ENCODE measurements at places on chromosomes 13 and 19. TPM values are rescaled to one million over a fixed set of nuclear protein-coding genes. Genes with fewer than 3 reads are reported as not detected.

Gene OR7A5
- total RNA-seq = 0.22 TPM

Gene ZNF154
- total RNA-seq = 1.8 TPM

Gene GRK1
- 0.09 TPM for total RNA-seq

Gene PGLYRP1
- total RNA-seq = 3.2 TPM

Gene ZNF132
- 6.1 TPM for total RNA-seq

Gene S1PR5
- total RNA-seq = 0.53 TPM

Gene MCEMP1
- total RNA-seq = 2.6 TPM

Gene BCL2L12
- total RNA-seq = 11.5 TPM

Gene ZNF30
- 6.2 TPM for total RNA-seq

Gene TLE6
- total RNA-seq = 4.4 TPM

Gene TYROBP
- 104 TPM for total RNA-seq

Gene SYNE4
- total RNA-seq = 0.67 TPM

Gene SSC5D
- 13.5 TPM for total RNA-seq

Gene ZNF345
- 9.7 TPM for total RNA-seq

Gene CACNA1A
- 37.4 TPM for total RNA-seq

- DNase-seq = no peak
Measured at GRCh38 chr19:16807549-16808284, 21.5 kb upstream of the SIN3B start.

DNA sequence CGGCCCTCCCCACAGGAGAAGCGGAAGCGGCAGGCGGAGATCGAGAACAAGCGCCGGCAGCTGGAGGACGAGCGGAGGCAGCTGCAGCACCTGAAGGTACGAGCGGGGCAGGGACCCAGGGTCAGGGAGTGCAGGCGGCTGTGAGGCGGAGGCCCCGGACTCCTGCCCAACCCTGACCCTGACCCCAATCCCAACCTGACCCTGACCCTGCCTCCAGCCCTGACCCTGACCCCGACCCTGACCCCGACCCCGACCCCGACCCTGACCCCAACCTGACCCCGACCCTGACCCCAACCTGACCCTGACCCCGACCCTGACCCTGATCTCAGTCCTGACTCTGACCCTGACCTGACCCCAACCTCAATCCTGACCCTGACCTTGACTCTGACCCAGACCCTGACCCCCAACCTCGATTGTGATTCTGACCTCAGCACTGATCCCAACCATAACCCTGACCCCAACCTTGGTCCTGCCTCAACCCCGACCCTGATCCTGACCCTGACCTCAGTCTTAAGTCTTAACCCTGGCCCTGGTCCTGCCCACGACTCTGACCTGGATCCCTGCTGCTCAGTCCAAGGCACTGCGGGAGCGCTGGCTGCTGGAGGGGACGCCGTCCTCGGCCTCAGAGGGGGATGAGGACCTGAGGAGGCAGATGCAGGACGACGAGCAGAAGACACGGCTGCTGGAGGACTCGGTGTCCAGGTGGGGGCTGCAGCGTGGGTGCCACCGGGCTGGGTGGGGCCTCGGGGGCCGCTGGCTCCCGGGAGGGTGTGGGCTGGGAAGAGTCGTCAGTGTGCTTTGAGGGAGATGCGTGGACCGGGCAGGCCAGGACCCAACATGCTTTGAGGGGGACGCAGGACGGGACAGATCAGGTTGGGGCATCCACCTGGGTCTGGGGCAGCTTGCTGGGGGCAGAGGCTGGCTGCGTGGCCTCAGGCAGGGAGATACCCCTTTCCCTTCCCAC is 18.5 kb downstream of the PALM start:
- DNase-seq = no peak

DNA sequence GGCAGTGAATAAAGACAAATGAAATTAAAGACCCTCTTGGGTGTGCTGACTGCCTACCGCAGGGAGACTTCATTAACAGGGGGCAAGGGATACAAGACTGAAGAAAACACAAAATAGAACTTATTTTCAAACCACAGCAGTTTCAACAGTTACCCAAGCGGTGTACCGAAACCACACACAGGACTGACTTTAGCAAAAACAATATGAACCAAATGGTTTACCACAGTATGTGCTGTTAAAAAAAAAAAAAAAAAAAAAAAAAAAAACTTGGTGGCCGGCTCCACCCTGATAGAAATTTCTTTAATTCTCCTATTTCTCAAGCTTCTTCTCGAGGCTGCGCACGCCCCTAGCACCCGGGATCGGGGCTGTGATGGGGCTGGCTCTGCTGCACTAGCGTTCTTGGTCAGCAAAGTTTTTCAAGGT is 42.6 kb downstream of the KLF2 start:
- DNase-seq = no peak

GRCh38 chr13:57823704-57824103 is 192.2 kb downstream of the PCDH17 start:
- DNase-seq = no peak

- no peak for DNase-seq
Measured at GRCh38 chr13:95455782-95456181, 96.7 kb upstream of the CLDN10 start.

DNA sequence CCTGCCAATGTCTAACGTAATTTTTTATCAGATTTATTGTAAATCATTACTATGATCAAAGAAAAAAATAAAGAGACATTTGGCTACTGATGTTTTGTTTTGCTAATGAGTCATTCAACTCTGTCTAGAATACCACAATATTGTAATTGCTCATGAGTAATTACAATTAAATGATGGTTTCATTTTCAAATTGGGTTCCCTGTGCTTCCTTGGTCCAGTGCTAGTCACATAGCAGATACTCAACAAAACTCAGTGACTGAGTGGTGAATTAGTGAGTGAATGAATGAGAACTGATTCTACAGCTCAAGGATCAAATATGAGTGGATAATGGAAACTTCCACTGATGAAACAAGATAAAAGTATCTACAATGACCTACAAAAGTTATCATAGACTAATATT is 304.7 kb downstream of the POU4F1 start:
- no peak for DNase-seq

- DNase-seq = no peak
Measured at GRCh38 chr13:52868190-52868589, 19.8 kb upstream of the PCDH8 start.

GRCh38 chr19:22634450-22634827 is 315 bp downstream of the ZNF492 start:
- no peak for DNase-seq

GRCh38 chr13:112859128-112859816 is 109.7 kb upstream of the MCF2L start:
- no peak for DNase-seq

- no peak for DNase-seq
Measured at GRCh38 chr13:94712287-94712811, at the start of gene SOX21. TSS of gene SOX21 (minus strand) at chr13:94712545. CDS start at chr13:94712049, 496 bp downstream.

DNA sequence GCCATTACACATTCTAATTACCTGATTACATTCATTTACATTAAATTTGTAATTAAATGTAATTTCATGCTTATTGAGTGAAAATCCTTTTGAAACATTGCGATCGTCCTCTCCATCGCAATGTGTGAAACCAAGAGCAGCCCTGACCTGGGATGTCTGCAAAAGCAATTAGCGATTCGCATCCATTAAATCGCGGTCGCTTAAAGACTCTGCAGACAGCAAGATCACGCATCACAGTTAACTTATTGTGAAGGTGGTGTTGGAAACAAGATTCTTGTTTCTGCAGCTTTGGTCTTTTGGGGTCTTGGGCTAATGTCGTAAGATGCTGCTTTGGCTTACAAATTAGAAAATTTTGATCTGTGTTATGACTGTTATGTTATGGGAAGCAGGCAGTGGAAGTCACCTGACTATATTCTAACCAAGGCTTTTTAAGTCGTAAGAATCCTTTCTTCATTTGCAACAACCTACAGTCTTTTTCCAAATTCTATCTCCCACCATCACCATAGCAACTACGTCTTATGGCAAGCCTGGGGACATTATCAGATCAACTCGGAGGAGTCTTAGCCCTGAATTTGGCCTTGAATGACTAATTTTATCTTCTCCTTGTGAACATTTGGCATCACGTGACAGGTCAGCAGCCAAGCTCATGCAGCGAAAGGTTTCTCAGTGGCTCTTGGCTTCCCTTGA is 142.8 kb upstream of the SOX1 start:
- DNase-seq = no peak

GRCh38 chr19:10158485-10158884 is 36.3 kb downstream of the DNMT1 start:
- no peak for DNase-seq

DNA sequence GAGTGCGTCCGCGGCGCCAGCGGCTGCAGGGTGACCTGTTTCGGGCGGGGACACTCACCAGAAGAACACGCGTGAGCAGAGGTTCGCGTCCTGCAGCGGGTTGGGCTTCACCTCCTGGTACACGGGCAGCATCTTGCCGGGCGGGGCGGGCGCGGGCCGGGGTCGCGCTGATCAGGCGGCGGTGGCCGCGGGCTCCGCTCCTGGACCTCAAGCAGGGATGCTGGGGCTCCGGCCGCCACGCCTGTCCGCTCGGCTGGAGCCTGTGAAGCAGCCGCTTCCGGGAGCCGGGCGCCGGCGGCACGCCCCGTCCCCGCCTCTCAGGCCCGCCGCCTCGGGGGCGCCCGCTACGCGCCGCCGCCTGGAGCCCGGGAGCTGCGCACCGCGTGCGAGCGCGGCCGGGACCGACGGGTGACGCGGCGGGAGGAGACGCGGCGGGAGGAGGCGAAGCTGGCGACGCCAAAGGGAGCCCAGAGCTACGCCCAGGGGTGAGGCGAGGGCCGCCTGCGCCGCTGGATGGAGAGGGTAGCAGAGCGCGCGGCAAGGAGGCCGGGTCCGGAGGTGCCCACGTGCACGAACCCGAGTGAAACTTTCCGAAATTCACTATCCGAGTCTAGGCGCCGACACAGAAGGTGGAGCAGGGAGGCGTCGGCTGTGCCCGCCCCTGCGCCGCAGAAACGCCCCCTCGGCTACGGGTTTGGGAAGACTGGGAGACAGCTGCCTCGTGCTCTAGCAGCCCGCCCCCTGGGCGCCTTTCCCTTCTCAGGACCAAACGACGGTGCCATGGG is at the start of gene ABCC4:
ABCC4 (minus strand) TSS at position 269 of the 785 bp plus-strand sequence; CDS start at position 132, 137 bp downstream.
- peak; percentile 70 for DNase-seq

DNA sequence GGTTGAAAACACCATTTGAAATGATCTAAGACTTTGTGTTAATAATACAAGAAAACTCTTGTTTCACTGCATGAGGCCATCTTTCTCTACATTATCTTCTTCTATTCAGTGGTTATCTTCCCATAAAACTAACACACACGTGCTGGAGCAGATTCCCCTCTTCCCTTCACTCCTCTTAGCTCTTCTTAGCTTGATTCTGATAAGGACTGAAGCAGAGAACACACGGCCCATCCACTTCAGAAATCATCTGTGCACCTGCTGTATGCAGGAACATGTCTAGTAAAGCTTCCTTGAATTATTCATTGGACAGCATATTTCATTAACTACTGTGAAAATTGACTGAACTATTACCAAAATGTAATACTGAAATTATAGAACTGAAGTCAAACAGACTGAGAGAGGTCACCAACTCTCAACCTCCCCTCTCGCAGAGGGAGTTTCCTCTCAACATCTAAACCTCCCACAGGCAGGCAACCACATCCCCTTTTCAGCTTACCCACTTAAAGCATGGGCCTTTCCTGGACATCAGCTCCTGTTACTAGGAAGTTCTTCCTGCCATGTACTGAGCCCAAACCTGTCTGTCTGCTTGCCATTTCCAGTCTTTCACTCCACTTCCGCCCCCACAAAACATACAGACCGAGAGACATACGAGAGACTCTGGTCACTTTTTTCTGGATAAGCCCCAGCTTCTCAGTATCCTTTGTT is 113.9 kb downstream of the CRYL1 start:
- DNase-seq = no peak

DNA sequence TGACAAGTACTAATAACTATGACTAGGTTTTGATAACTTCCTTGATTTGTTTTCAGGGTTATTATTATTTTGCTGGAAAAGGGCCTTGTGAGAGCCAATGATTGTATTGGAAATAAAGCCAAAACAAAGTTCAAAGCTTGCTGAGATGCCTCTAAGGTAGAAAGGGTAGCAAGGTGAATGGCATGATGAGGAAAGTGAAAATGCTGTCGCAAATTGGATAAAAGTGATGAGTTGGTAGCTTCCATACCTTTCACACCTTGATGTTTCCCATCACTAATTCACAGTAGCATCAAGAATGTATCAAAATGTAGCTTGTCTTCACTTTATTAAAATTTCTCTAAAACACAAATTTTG is 259.4 kb downstream of the FGF14 start:
- no peak for DNase-seq

DNA sequence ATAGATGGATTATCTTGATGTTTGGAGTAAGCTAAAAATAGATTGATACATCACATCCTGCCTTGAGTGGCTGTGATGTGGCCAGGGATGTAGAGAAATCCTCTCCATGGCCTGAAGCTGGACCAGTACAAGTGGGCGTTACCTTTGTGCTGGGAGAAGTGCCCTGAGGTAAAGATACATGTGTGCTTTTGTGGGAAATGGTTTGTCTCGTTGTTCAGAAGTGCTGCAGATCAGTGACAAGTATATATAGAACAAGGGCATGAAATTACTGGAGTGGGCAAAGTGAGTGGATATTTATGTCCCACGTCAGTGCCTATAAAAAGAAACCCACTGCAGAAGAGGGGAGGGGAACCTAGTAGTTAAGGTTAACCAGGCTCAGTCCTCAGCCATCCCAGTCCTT is 12.2 kb upstream of the ZNF304 start:
- DNase-seq = no peak

- DNase-seq = no peak
Measured at GRCh38 chr13:32857689-32858088, 158.5 kb upstream of the KL start.

DNA sequence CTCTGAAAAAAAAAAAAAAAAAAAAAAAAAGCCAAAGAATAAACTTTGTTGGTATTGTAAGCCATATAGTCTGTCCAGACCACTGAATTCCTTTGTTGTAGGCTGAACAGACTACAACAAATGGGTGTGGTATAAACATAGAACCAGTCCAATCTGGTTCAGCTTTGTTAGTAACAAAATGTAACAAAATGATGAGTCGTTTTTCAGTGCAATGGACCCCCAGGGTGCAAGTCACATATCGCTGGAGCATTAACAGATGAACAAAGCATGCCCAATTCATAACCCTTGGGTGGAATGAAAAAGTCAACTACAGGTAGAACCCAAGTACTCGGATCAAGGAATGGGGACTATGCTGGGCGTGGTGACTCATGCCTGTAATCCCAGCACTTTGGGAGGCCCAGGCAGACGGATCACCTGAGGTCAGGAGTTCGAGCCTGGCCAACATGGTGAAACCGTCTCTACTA is 13.6 kb upstream of the FCHO1 start:
- no peak for DNase-seq

- no peak for DNase-seq
Measured at GRCh38 chr19:13066226-13066625, 36.4 kb downstream of the LYL1 start.

- DNase-seq = no peak
Measured at GRCh38 chr13:96946709-96947311, 47.5 kb downstream of the OXGR1 start.

GRCh38 chr13:92682832-92683517 is 543.6 kb upstream of the GPC6 start:
- no peak for DNase-seq

Data from sciatic nerve (tissue), 2 donors.